ENCODE measurements at places on chromosomes 13 and 19.

GRCh38 chr13:105774739-105775460, 760.6 kb downstream of the EFNB2 start:
- no peak for DNase-seq

GRCh38 chr13:19567820-19568534, 6.6 kb upstream of the TPTE2 start:
- DNase-seq, result no peak

GRCh38 chr13:66222127-66222526, 1008.0 kb downstream of the PCDH9 start:
- no peak for DNase-seq

GRCh38 chr13:112586334-112586960, 1.5 kb downstream of the TUBGCP3 start:
- DNase-seq, result peak; percentile 48

GRCh38 chr19:40800339-40800996, 1.5 kb downstream of the EGLN2 start:
- DNase-seq, result no peak

Measured in suppressor macrophage treated with lipopolysaccharide for 4 hours (primary cell).